ENCODE measurements at places on chromosomes 3 and 15.
A peak's percentile ranks its signal among the peaks of the same experiment; 100 is the strongest.

DNA sequence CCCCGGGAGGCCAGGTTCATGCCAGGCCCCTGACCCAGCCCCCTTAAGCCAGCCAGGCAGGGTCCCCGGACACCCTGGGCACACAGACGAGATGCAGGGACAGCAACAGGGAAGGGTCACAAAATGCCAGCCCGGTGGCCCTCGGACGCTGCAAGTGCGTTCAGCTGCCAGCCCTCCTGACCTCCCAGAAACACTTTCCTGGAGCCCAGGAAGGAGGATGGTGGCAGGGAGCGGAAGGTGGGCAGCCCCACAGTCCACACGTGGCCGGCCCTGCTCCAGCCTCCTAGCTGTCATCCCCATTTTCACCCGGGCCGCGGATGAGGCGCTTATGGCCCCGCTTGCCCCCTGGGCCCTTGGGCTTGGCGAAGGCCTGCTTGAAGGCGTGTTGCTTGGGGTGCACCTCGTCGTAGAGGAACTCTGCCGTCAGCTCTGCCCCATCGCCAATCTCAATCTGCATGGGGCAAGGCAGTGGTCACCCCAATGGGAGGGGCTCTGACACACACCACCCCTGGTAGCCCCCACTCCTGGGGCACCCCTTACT is 3.4 kb upstream of the TLR9 start:
- no peak for DNase-seq

- DNase-seq: no peak
Measured at GRCh38 chr3:4587061-4587837, 94.1 kb downstream of the ITPR1 start.

GRCh38 chr3:141808586-141808985 is 45.4 kb downstream of the GRK7 start:
- no peak for DNase-seq

GRCh38 chr15:77019521-77020331 is 24.8 kb downstream of the PSTPIP1 start:
- DNase-seq: peak; percentile 60

- peak; percentile 61 for DNase-seq
Measured at GRCh38 chr3:69867941-69868505, 128.8 kb downstream of the MITF start.

- no peak for DNase-seq
Measured at GRCh38 chr3:17090280-17090983, 205.7 kb downstream of the PLCL2 start.

DNA sequence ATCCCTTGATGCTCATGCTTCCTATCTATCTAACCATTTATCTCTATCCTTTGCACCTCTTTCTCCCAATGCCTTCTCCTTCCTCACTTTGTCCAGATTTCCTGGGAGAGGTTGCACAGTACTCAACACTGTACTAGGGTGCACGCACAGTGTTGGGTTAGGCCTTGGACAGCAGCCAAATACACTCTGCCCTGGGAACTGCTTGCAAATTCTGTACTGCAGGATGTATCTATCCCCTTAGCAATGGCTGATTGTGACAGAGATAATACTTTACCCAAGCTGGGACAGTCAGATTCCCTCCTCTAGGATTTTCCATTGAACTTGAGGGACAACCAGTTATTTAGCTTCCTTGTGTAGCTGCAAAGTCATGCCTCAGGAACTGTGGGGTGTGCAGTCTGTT is 113.3 kb downstream of the IL20RB start:
- no peak for DNase-seq

GRCh38 chr3:50470658-50471057 is 32.8 kb downstream of the CACNA2D2 start:
- DNase-seq: no peak

GRCh38 chr15:22236469-22236868 is 156.1 kb downstream of the OR4M2 start:
- no peak for DNase-seq

DNA sequence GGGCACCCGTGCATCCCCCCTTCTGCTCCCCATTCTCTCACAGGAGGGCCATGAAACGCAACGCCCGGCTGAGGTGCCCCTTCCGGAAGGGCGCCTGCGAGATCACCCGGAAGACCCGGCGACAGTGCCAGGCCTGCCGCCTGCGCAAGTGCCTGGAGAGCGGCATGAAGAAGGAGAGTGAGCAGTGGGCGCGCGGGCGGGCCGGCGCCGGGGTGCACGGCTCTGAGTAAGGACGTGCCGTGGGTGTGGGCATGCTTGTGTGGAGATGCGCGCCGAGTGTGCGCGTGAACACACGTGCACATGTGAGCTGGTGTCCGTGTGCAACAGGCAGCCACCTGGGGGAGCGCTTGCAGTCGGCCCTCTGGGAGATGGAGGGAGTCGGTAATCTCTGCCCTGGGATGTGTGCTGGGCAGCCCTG is 28.1 kb downstream of the NR1I2 start:
- peak; percentile 18 for DNase-seq

GRCh38 chr15:51137880-51138430 is 43.2 kb upstream of the TNFAIP8L3 start:
- no peak for DNase-seq

- DNase-seq: no peak
Measured at GRCh38 chr15:66254951-66255676, 1.6 kb upstream of the MEGF11 start.

- no peak for DNase-seq
Measured at GRCh38 chr15:82301296-82302016, 38.8 kb downstream of the SAXO2 start.

- DNase-seq: peak; percentile 3
Measured at GRCh38 chr15:84079885-84080777, 155.4 kb upstream of the GOLGA6L4 start.

DNA sequence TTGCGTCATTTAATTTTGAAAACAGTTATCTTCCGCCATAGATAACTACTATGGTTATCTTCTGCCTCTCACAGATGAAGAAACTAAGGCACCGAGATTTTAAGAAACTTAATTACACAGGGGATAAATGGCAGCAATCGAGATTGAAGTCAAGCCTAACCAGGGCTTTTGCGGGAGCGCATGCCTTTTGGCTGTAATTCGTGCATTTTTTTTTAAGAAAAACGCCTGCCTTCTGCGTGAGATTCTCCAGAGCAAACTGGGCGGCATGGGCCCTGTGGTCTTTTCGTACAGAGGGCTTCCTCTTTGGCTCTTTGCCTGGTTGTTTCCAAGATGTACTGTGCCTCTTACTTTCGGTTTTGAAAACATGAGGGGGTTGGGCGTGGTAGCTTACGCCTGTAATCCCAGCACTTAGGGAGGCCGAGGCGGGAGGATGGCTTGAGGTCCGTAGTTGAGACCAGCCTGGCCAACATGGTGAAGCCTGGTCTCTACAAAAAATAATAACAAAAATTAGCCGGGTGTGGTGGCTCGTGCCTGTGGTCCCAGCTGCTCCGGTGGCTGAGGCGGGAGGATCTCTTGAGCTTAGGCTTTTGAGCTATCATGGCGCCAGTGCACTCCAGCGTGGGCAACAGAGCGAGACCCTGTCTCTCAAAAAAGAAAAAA is 1.2 kb downstream of the B2M start:
- peak; percentile 87 for DNase-seq

DNA sequence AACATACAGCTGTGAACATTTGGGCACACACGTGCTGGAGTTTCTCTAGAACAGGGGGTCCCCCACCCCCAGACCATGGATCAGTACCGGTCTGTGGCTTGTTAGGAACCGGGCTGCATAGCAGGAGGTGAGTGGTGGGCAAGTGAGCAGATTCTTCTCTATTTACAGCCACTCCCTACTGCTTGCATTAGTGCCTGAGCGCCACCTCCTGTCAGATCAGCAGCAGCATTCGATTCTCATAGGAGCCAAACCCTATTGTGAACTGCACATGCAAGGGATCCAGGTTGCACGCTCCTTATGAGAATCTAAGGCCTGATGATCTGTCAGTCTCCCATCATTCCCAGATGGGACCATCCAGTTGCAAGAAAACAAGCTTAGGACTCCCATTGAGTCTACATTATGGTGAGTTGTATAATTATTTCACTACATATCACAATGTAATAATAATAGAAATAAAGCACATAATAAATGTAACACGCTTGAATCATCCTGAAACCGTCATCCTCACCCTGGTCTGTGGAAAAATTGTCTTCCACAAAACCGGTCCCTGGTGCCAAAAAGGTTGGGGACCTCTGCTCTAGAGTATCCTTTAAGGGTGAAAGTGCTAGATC is 25.8 kb downstream of the CHRM5 start:
- DNase-seq: peak; percentile 51

DNA sequence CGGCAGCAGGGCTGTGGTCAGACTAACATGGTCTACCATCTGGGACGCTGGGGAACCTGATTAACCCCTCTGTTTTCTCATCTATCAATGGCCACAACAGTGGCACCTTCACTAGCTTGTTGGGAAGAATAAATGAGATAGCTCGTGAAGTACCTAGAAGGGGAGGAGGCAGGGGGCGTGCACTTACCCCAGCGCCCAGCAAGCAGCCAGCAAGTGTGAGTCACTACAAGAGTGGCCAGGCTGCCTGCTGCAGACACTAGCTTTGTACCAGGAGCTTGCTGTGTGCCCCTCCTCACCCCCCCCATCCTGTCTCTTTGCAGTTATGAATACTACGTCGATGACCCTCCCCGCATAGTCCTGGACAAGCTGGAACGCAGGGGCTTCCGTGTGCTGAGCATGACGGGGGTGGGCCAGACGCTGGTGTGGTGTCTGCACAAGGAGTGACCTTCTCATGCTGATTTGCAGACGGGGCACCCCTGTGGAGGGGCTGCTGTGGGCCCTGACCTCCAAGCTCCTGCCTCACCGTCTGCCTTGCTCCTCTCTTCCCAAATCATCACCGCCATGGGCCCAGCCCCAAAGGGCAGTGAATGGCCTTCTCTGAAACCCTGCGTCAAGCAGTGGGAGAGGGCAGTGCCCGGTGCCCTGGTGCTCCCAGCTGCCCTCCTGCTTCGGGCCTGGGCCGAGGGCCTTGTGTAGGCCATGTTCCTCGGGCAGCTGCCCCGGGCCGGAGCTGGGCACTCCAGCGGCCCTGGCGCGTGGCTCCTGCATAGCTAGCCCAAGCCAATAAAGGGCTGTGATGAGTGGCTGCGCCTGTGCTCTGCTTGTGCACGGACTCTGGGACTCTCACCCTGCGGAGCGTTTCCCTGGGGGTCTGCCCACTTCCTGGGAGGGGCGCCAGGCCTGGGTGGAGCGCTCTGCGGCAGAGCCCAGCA is 2.6 kb upstream of the C15orf62 start:
- peak; percentile 50 for DNase-seq

- no peak for DNase-seq
Measured at GRCh38 chr15:42728972-42729371, 8.0 kb downstream of the CDAN1 start.

DNA sequence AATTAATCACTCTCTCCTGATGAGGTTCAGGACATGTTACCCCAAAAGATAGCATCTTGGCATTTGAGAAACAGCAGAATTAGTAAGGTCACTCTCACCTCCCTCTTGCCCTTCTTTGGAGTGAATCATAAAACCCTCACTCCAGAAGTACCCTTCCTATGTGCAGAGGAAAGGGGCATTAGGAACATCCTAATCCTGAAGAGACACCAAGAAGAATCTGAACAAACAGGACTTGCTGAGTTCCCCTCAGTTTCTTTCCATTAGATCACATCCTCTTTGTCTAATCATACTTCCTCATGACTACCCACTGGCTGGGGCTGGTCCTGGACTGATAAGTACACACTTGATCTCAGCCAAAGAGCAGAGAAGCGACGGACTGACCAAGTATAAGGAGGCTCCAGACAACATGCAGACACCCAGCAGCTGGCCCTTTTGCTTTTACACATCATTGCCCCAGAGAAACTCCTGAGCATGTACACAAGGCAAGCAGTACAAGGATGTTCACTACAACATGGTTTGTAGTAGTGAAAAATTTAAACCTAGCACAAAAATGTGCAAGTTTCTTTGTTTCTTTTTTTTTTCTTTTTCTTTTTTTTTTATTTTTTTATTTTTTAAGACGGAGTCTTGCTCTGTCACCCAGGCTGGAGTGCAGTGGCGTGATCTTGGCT is 15.0 kb upstream of the TM6SF1 start:
- DNase-seq: peak; percentile 77

- DNase-seq: peak; percentile 36
Measured at GRCh38 chr3:23002836-23003732, 200.0 kb upstream of the UBE2E2 start.

- no peak for DNase-seq
Measured at GRCh38 chr15:69668039-69668705, 215.6 kb downstream of the RPLP1 start.

GRCh38 chr3:194215392-194215791 is 79.4 kb downstream of the HES1 start:
- DNase-seq: no peak

DNA sequence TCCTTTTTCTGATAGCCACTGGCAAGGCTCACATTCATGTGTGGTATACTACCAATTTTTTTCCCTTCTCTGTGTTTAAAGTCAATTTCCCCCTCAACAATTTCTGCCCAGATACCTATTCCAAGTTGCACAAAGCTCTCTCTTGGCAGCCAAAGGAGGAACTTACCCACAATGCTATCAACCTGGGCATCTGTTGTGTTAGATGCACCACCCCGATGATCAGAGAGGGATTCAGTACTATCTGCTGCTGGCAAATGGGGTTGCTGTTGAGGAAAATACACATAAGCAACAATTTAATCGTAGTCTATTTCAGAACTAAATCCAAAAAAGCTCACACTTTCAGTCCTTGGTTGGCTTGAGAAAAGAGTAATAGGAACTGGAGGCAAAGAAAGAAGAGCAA is 46.1 kb downstream of the AAGAB start:
- DNase-seq: no peak

GRCh38 chr15:40878785-40879184 is 4.8 kb upstream of the RHOV start:
- DNase-seq: peak; percentile 70

DNA sequence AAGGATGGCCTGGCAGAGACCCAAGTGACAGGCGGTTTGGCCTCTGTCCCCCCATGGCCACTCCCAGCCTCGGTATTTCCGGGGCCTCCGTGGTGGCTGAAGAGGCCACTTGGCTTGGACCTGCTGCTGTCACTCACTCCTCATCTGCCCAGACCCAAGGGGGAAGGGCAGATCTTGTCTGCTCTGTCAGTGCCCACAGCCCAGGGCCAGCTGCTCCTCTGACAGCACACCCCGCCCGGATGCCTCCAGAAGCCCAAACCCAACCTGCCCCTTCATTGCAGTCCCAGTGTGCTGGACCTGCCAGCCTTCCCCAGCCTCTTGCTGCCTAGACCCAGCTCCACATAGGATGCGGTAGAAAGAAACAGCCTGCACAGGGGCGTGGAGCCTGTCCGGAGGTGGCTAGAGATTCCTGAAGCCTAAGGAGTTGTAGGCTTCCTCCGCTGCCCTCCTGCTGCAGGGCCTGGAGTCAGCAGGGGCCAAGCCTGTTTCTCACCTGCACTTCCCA is 52.0 kb downstream of the MAGEF1 start:
- no peak for DNase-seq

DNA sequence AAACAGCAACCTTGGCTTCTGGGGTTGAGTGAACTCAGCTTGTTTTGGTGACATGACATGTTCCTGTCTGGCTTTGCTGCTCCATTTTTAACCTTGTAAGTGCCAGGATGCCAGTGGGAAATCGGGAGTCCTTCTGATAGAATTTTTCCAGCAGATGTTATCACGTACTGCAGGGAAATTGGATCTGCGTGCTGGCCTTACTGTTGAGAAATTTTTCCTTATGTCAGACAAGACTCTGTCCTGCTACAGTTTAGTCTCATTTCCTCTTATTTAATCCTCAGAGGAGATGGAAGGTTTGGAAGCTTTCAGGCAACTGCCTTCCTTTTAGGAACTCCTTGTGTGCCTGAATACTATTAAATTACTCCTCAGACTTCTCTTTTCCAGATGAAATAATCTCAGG is 80.6 kb downstream of the PGPEP1L start:
- DNase-seq: peak; percentile 39
